ENCODE measurements at places on chromosomes 7 and 10. TPM values are rescaled to one million over a fixed set of nuclear protein-coding genes. Genes with fewer than 3 reads are reported as not detected.
A peak's percentile ranks its signal among the peaks of the same experiment; 100 is the strongest.

DNA sequence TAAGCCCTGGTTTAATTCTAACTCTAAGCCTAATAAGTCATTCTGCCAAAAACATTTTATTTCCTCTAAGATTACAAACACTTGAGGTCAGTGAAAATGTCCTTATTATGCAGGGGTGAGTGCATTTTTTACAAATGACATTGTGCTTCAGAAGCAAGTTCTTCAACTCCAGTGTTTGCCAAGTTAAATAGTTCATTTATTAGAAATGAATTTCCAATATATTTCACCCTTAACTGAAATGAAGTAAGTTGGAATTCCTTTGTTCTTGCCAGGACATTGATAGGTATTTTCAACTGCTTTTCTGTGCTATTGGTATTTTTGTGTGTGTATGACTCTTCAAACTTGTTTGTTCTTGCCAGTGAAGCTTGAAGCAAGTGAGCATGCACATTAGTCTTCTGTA, 89.5 kb upstream of the CCDC6 start:
- DNase-seq: no peak
- peaks cover 5% of the 10 kb centered on the region for H3K4me1 ChIP-seq
- no peaks in the 10 kb centered on the region for H3K27me3 ChIP-seq
- no peak overlapping the region for H3K4me3 ChIP-seq
- no peak overlapping the region for H3K27ac ChIP-seq

- DNase-seq: no peak
- peaks cover 4% of the 10 kb centered on the region for H3K4me1 ChIP-seq
- H3K27me3 ChIP-seq: no peaks in the 10 kb centered on the region
- no peaks in the 10 kb centered on the region for H3K36me3 ChIP-seq
- no peak overlapping the region for H3K27ac ChIP-seq
These were observed 50.9 kb downstream of the TFAM start for GRCh38 chr10:58436071-58436470.

DNA sequence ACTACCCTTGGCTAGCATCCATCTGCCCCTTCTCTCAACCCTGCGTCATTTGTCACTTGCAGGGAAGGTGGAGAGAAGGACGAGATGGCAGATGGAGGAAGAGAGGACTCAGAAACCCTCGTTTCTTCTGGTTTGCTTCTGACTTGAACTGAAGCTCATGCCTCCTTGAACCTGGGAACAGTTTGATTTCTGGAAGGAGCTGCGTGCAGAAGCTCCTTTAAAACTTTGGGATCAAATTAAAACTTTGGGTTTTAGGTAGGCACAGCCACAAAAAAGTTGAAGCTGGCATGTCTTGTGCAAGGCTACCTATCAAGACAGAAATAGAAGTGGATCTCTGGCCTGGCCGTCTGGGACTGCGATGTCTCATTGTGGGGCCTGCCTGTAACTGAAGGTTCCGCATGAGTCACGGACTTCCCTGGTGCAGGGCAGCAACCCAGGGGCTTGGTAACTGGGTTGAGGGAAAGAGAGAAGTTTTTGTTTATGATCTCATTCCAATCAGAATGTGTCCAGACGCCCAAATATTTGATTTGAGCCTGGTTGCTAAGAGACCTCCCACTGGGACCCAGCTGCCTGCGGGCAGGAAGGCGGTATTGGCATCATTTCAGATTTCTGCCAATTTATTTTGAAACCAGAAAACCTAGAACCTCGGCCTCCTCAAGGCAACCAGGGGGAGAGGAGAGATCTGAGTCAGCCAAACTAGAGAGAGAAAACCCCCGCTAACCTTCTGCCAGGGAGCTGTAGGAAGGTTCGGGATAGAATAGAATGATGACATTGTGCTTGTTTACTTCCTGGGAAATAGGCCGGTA, 15.8 kb upstream of the CAMK1D start:
- DNase-seq: peak; percentile 75
- no peaks in the 10 kb centered on the region for H3K27me3 ChIP-seq
- no peak overlapping the region for H3K4me3 ChIP-seq
- H3K4me1 ChIP-seq: peaks cover 5% of the 10 kb centered on the region
- H3K27ac ChIP-seq: peak overlapping the region; percentile 55

GRCh38 chr7:1531263-1531978, 919 bp downstream of the MAFK start:
- H3K36me3 ChIP-seq: peaks cover 6% of the 10 kb centered on the region
- no peaks in the 10 kb centered on the region for H3K27me3 ChIP-seq
- peak; percentile 72 for DNase-seq
- H3K4me1 ChIP-seq: peaks cover 58% of the 10 kb centered on the region

DNA sequence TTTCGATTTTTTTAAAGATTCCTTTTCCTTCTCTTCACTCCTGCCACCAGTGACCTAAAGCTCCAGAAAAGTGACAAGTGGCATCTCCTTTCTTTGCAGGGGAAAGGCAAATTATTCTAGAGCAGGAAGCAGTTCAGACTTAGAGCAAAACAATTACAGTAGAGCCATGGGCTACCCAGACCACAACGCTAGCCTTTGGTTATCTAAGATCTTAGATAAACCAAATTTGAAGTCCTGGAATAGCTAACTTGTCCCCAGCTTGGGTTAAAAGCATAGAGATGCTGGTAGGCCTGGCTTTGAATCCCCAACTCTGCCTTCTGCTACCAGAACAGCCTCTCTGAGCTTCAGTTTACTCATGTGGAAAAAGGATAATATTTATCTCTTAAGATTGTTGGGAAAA, 38.4 kb downstream of the LGI1 start:
- no peak overlapping the region for H3K4me3 ChIP-seq
- no peaks in the 10 kb centered on the region for H3K4me1 ChIP-seq
- H3K27me3 ChIP-seq: no peaks in the 10 kb centered on the region

DNA sequence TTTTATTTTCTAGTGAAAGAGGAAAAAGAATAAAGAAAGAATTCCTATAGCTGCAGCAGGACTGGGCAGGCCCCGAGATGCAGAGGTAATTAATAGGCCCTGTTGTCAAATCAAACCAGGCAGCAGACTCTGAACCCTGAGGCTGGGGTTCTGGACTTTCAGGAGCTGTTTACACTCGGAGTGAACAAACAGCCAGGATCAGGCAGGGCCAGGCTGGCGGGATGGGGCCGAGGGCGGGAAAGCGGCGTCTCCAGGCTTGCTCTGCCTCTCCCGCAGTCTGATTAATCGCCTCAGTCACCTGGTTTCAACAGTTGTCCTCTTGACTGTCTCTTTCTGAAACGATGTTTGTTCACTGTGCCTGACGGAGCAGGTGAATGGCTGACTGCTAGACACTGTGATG, 675.4 kb upstream of the FOXK1 start:
- no peaks in the 10 kb centered on the region for H3K27me3 ChIP-seq
- H3K27ac ChIP-seq: no peak overlapping the region
- no peaks in the 10 kb centered on the region for H3K36me3 ChIP-seq
- H3K4me1 ChIP-seq: no peaks in the 10 kb centered on the region
- no peak overlapping the region for H3K4me3 ChIP-seq

GRCh38 chr7:52959336-52959735, 76.1 kb upstream of the POM121L12 start:
- H3K27ac ChIP-seq: no peak overlapping the region
- H3K4me3 ChIP-seq: no peak overlapping the region
- DNase-seq: no peak
- H3K36me3 ChIP-seq: no peaks in the 10 kb centered on the region
- H3K4me1 ChIP-seq: no peaks in the 10 kb centered on the region

DNA sequence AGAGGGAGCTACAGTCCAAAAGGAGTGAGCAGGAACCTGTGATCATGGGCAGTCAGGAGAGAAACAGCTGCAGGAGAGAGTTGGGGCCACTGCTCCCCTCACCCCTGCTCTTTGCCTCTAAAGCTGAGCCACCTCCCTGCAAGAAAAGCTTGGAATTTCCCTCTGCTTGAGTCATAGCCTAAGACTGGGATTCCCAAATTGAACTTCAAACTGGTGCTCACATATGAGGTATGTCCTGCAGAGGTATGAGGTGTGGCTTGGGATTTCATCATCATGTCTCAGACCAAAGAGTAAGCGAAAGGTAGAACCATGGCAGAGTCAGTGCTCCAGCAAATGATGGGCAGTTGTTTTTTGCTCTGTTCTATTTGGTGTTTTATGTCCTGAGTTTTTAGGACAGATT, 237.1 kb upstream of the NRP1 start:
- H3K27ac ChIP-seq: no peak overlapping the region
- no peak for DNase-seq
- H3K36me3 ChIP-seq: no peaks in the 10 kb centered on the region
- H3K4me3 ChIP-seq: no peak overlapping the region

DNA sequence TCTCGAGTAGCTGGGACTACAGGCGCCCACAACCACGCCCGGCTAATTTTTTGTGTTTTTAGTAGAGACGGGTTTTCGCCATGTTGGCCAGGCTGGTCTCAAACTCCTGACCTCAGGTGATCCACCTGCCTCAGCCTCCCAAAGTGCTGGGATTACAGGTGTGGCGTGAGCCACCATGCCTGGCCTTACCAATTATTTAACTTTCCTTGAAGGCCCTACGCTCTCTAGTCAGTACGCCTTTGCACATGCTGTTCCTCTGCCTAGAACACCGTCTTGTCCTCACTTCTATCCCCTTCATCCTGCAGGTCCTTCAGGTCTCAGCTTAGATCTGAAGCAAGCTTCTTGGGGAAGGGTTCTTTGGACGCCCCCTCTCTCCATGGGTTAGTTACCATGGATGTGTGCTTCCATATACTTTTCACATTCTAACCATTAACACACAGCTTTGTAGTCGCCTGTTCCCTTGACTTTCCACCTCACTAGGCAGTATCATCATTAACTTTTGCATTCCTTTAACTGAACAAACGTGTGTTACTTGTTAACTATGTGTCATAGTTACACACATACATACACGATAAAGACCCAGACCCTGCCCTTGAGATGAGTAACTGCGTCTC, 592 bp upstream of the ATP6V1F start:
- H3K36me3 ChIP-seq: peaks cover 21% of the 10 kb centered on the region
- peaks cover 60% of the 10 kb centered on the region for H3K4me1 ChIP-seq
- H3K27me3 ChIP-seq: no peaks in the 10 kb centered on the region
- peak overlapping the region; percentile 81 for H3K27ac ChIP-seq
- peak overlapping the region; percentile 98 for H3K4me3 ChIP-seq

GRCh38 chr7:100577507-100577906, 3.8 kb upstream of the SAP25 start:
- H3K27me3 ChIP-seq: no peaks in the 10 kb centered on the region
- H3K4me1 ChIP-seq: peaks cover 9% of the 10 kb centered on the region
- peaks cover 75% of the 10 kb centered on the region for H3K36me3 ChIP-seq
- no peak overlapping the region for H3K27ac ChIP-seq
- no peak overlapping the region for H3K4me3 ChIP-seq
- no peak for DNase-seq

- peaks cover 33% of the 10 kb centered on the region for H3K4me1 ChIP-seq
- no peaks in the 10 kb centered on the region for H3K36me3 ChIP-seq
- DNase-seq: peak; percentile 93
These were observed at the start of gene ICA1 for GRCh38 chr7:8261711-8262695. Gene ICA1 (minus strand): TSS chr7:8262167. CDS start chr7:8235926, 26,241 bp downstream.

DNA sequence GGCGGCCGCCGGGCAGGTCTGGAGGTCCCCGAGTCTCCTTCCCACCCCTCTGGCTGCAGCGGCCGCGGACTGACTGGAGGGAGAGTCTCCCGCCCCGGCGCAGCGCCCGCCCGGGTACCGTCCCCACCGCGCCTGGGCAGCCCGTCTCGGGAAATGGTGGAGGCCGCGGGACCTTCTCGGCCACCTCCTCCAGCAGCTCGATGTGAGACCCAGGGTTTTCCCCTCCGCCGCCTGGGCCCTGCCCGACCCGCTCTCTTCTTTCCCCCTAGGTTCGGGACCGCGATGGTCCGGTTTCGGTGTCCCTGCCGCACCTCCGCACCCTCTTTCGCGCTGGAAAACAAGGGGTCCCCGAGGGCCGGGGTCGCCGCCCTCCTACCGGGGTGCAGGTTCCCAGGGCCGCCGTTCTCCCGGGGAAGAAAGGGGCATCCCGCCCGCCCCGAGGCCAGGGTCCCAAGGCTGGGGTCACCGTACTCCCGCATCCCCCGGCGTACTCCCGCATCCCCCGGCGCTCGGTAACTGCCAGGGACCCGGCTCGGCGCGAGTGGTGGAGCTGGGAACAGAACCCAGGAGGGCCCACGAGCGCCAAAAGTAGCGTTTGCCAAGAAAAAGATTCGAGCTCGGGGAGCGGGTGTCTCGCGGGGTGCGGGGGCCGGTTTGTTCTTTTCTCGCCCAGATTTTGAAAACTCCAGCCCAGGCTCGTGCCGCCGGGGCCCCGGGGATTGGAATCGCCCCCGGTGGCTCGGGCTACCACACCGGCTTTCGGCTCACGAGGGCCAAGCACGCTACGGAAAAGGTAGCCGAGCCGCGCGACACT, 3.4 kb downstream of the TNRC18 start:
- H3K27me3 ChIP-seq: peaks cover 16% of the 10 kb centered on the region
- H3K4me1 ChIP-seq: peaks cover 23% of the 10 kb centered on the region
- peak overlapping the region; percentile 63 for H3K4me3 ChIP-seq
- peak; percentile 60 for DNase-seq
- no peaks in the 10 kb centered on the region for H3K36me3 ChIP-seq

- H3K27me3 ChIP-seq: peaks cover 4% of the 10 kb centered on the region
- no peaks in the 10 kb centered on the region for H3K4me1 ChIP-seq
- no peaks in the 10 kb centered on the region for H3K36me3 ChIP-seq
- H3K4me3 ChIP-seq: no peak overlapping the region
- no peak for DNase-seq
These were observed 61.1 kb upstream of the LRRC18 start for GRCh38 chr10:49000437-49001398.

The PDZD7 gene
- polyA plus RNA-seq: 0.76 TPM

The GAD2 gene
- polyA plus RNA-seq: 0.19 TPM

The TMEM270 gene
- polyA plus RNA-seq: not detected

The SCIN gene
- 5.4 TPM for polyA plus RNA-seq

The HOXA2 gene
- 1.1 TPM for polyA plus RNA-seq

The GPER1 gene
- 31.2 TPM for polyA plus RNA-seq

The UROS gene
- polyA plus RNA-seq: 41.5 TPM

The POLR2J2 gene
- polyA plus RNA-seq: 1.4 TPM

The STOX1 gene
- polyA plus RNA-seq: 3.8 TPM

The GRID2IP gene
- polyA plus RNA-seq: 0.23 TPM

Data from stomach (tissue), 19 donors.